ENCODE measurements at places on chromosomes 3 and 15.

DNA sequence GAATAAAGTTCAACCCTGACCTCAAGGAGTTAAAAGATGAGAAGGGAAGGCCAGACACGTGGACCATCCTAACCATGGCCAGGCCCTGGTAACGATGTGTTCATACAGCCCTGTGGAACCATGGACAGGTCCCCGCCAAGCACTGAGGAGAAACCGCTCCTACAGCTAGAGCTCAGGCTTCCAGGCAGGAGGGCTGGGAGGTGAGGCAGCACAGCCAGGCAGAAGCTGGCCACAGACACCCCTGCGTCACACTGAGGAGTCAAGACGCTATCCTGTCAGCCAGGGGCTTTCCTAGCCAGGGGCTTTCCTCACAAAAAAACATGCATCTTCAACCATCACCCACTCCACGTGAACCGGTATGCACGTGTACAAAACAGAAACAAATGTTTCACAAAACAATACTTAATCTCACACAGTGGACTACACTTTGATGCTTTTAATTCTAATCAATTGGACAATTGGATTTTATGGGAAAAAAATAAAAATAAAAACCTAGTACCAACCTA lies 73.2 kb downstream of the TBC1D2B start:
- no peak for DNase-seq

- no peak for DNase-seq
These were observed 100.1 kb downstream of the ABI3BP start for GRCh38 chr3:100893108-100893507.

DNA sequence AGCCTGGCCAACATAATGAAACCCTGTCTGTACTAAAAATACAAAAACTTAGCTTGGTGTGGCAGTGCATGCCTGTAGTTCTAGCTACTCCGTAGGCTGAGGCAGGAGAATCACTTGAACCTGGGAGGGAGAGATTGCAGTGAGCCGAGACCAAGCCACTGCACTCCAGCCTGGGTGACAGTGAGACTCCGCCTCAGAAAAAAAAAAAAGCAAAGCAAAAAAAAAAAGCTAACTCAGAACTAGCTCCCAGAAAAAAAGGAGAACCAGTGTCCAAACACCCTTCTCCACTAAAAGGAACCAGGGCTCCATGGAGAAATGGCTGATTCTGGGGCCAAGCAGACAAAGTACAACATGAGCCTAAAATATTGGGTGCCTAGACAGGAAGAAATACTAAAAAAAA lies 16.7 kb upstream of the CRTC3 start:
- no peak for DNase-seq

DNA sequence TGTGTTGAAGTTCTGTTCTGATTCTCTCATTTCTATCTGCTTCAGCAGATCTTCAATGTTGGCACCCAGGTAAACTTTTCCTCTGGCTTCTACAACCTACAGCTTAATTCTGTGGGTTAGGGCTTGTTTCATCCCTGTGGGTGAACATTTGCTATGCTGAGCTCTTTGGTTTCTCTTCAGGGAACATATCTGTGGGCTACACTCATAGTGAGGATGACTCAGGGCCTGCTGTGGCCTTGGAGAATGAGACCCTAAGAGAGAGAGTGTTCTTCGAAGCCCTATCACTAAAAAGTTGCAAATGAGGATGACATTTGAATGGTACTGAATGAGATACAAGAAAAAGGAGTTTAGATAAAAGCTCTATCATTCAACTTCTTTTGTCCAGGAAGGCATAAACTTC lies 346.2 kb upstream of the CBLB start:
- DNase-seq: no peak

DNA sequence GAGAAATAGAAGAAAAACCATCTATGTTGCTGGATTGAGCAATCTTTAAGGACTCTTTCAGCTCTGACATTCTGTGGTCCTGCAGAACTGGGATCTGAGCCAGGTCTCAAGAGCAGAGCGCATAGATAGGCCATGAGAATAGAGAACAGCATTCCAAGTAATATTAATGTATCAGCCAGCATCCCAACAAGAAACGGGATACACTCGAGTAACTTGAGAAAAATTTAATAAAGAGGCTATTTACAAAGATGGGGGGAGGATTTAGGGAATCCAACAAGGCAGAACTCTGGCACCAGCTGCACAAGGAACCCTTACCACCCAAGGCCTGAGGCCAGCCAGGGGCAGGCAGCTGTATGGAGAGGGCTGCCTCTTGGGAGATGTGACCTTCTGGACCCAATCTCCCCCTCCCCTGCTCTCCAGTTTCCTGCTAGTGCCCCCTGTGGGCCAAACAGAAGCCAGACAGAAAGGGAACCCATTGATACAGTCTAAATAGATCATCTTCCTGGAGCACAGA lies 8.2 kb downstream of the TMOD2 start:
- DNase-seq: peak; percentile 93

- no peak for DNase-seq
These were observed 212.9 kb upstream of the CMC1 start for GRCh38 chr3:28028554-28028953.

DNA sequence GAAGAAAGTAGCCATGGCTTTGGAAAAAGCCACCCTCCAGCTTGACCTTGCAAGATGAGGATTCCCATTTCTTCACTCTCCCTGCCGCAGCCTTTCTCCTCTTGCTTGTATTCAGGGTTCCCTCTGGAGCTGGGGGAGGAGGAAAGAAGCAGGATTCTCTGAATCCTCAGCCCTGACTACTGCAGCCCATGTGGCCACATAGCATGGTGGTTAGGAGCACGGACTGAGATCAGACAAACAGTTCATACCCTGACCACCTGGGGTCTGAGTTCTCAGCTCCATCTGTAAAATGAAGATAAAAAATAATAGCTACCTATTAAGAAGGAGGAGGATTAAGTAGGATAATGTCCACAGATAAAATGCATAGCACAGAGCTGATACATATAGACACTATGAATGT lies 72.3 kb downstream of the NMD3 start:
- DNase-seq: no peak

DNA sequence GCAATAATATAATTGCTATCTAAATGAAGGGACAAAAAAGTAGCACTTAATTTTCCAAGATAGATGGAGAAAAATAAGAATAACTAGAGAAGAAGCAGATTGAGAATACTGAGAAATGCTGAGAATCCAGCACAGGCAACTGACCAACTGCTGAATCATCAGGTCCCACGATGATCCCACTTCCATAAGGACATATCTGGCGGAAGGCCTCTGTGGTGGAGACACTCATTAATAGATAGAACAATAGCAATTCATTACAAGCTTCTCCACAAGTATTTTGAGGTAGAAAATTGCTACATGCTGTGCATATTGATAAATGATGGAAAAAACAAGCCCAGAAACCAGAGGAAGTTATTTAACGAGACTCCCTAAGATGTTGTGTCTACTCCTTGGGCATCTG lies 105.9 kb downstream of the DUT start:
- no peak for DNase-seq

DNA sequence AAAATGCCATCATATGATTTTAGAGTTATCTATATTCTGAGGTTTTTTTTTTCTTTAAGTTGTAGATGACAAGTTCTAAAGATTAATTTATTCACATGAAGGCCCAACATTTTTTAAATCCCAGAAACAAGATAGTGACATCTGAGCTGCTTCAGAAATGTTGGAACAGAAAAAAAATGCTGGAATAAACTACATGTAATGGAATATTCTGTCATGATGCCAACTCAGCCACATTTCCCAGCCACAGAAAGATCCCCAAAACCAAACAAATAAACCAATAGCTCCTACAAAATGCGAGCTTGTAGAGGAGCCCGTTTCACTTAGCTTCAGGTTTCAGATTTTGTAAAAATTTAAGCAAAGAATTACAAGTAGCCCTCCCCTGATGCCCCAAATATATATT lies 111.0 kb upstream of the MYO5C start:
- peak; percentile 11 for DNase-seq

DNA sequence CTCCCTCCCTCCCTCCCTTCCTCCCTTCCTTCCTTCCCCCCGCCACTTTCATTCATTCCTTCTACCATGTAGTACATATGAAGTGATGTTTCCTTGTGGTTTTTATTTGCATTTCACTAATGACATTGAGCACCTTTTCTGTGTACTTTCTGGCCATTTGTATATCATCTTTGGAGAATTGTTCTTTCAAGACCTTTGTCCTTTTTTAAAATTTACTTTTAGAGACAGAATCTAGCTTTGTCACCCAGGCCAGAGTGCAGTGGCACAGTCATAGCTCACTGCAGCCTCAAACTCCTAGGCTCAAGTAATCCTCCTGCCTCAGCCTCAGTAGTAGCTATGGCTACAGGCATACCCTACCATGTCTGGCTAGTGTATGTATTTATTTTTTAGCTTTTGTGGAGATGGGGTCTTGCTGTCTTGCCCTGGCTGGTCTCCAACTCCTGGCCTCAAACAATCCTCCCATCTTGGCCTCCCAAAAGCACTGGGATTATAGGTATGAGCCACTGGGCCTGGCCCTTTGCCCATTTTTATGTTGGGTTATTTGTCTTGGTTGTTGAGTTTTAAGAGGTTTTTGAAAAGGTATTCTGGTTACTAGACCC lies 42.0 kb upstream of the CTDSPL2 start:
- no peak for DNase-seq

DNA sequence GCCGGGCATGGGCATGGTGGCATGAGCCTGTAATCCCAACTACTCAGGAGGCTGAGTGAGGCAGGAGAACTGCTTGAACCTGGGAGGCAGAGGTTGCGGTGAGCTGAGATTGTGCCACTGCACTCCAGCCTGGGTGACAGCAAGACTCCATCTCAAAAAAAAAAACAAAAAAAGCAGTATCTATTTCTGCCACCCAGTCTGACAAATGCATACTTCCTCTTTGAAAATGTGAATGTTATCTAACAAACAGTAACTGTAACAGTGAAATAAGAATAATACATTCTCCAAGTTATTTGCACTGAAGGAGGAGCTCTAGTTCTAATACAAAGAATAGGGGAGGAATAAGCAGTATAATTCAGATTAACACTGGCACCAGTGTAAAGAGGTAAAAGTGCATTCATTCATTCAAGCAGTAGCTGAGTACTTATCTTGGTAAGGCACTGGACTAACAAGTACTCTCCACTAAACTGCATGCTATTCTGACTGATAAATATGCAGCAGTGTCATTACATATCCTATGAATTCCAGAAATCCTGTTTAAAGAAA lies 12.9 kb downstream of the VPS13C start:
- DNase-seq: no peak
